ENCODE measurements at places on chromosomes 2 and 18.

DNA sequence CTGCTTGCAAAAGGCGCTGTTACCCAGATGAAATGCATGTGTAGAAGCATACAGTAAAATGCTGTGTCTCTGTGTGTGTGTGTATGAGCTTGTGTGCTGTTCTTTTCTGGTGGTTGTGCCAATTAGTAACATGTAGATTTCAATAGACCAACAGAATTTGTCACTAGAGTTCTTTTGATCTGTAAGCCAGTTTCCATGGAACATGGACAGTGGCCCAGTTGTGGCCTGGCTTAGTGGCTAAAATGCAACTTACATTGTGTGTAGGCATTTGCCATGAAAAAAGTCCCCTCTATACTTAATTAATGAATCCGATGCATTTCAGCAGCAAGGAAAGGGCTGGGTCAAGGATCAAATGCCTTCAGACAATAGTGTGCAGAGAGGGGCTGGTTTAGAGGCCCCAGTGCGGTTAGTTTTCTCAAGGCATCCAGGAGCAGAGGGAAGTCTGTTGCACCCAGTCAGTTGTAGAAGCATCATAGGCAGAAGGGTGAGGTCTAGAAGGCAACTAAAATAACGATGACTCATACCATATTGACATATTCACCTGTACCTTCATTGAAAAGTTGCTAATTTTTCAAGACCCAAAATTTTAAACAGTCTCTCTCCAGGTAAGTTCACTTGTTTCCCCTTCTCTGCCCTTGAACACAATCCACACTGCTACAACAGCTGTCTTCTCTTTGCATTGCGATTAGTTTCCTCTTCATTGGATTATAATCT is 366.9 kb upstream of the SPRED2 start:
- H3K4me1 ChIP-seq, result no peaks in the 10 kb centered on the region
- no peaks in the 10 kb centered on the region for H3K27me3 ChIP-seq
- H3K27ac ChIP-seq, result no peak overlapping the region
- H3K36me3 ChIP-seq, result no peaks in the 10 kb centered on the region

DNA sequence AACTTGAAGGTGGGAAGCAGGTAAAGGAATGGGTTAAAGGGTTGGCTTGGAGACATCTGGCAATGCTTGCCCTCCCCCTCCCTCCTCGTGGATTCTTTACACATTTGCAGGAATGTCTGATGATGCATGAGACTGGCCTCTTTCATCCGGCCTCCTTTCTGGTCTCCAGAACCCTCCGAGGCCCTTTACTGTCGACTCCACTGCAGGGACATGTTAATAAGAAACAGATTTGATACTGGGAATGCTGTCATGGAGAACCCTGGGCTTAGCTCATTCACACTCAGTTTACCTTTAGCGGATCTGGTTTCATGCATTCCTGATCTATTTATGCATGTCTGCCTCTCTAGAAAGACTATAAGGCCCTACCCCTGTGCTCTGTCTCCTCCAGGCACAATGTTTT is 238.7 kb downstream of the TGIF1 start:
- no peak for DNase-seq
- no peak overlapping the region for H3K4me3 ChIP-seq
- H3K27ac ChIP-seq, result no peak overlapping the region
- H3K4me1 ChIP-seq, result no peaks in the 10 kb centered on the region
- H3K36me3 ChIP-seq, result no peaks in the 10 kb centered on the region
- no peaks in the 10 kb centered on the region for H3K27me3 ChIP-seq

DNA sequence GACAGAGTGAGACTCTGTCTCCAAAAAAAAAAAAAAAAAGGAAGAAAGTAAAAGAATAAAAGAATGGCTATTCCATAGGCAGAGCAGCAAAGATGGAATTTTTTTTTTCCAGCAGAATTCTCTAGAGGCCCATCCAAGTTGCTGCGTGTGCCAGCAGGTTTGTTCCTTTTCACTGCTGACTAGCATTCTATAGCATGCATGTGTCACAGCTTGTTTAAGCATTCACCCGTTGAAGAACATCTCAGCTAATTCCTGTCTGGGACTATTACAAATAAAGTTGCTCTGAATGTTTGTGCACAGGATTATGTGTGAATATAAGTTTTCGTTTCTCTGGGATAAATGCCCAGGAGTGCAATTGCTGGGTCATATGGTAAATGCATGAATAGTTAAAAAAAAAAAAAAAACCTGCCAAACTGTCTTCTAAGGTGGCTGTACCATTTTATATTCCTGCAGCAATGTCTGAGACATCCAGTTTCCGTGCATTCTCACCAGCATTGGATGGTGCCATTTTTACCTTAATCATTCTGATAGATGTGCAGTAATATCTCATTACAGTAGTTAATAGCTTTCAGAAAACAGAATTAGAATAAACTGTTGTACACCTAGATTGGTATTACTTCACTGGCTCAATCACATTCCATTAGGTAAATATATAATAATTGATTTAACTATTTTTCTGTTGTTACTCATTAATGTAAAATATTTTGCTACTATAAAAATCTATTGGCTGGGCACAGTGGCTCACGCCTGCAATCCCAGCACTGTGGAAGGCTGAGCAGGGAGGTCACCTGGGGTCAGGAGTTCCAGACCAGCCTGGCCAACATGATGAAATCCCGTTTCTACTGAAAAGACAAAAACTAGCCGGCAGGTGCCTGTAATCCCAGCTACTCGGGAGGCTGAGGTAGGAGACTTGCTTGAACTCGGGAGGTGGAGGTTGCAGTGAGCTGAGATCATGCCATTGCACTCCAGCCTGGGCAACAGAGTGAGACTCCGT is 47.5 kb upstream of the ASAP2 start:
- H3K27me3 ChIP-seq, result no peaks in the 10 kb centered on the region
- no peaks in the 10 kb centered on the region for H3K4me1 ChIP-seq
- no peak overlapping the region for H3K27ac ChIP-seq
- no peak overlapping the region for H3K4me3 ChIP-seq

GRCh38 chr2:145108959-145109710 is 589.2 kb upstream of the ZEB2 start:
- H3K36me3 ChIP-seq, result no peaks in the 10 kb centered on the region
- no peaks in the 10 kb centered on the region for H3K4me1 ChIP-seq
- H3K27me3 ChIP-seq, result no peaks in the 10 kb centered on the region
- H3K4me3 ChIP-seq, result no peak overlapping the region
- no peak overlapping the region for H3K27ac ChIP-seq
- DNase-seq, result no peak

DNA sequence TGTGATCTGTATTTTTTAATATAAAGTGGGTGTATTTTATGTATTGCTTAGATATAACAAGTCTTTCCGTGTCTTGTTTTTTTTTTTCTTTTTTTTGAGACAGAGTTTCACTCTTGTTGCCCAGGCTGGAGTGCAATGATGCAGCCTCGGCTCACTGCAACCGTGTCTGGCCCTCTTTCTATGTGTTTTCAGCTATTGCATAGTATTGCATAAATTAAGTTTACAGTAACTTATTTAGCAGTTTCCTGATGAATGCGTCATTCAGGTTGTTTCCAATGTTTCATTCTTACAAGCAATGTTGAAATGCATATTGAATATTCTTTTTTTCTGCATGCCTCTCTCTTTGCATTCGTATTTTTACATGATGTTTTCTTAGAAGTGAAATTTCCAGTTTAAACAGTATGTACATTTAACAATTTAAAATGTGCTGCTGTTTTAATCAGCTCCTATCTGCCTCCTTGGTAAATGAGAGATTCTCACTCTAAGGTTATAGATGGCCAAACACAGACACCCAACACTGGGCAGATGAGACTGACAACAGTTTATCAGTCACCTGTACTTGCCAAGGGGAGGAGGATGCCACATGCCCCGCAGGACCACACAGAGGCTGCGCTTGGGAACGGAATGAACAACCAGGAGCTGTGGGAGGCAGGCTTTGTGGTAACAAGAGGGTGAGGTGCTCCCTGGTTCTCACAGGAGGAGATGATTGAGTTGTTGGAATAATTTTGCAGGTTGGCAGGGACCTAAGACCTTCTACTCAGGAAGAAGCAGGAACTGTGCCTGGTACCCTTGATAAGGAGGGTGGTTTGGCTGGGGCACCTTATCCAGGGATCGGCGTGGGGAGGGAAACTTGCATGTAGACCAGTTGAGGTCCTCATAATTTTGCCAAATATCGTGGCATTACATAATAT is 7.5 kb downstream of the SLC9A4 start:
- no peaks in the 10 kb centered on the region for H3K27me3 ChIP-seq
- H3K4me1 ChIP-seq, result no peaks in the 10 kb centered on the region
- DNase-seq, result no peak
- no peaks in the 10 kb centered on the region for H3K36me3 ChIP-seq
- H3K4me3 ChIP-seq, result no peak overlapping the region
- H3K27ac ChIP-seq, result no peak overlapping the region

DNA sequence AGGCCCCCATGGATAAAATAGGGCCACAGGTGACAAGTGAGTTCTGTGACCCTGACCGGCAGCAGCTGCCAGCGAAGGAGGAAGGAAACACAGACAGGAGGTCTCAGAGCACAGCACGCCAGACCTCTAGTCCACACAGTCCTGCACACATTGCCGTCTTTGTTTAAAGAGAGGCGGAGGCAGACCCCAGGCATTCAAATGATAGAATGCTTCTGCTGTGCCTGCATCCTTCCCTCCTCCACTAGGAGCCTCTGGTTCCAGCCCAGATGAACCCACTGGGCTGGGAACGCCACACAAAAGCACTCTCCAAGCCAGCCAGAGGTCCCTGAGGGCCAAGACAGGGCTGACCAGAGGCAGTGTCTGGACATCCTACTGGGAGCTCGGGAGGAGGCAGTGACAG is 118.7 kb downstream of the KLHL29 start:
- peaks cover 26% of the 10 kb centered on the region for H3K4me1 ChIP-seq
- H3K27ac ChIP-seq, result no peak overlapping the region
- H3K4me3 ChIP-seq, result no peak overlapping the region
- H3K27me3 ChIP-seq, result peaks cover 16% of the 10 kb centered on the region
- H3K36me3 ChIP-seq, result no peaks in the 10 kb centered on the region
- no peak for DNase-seq

DNA sequence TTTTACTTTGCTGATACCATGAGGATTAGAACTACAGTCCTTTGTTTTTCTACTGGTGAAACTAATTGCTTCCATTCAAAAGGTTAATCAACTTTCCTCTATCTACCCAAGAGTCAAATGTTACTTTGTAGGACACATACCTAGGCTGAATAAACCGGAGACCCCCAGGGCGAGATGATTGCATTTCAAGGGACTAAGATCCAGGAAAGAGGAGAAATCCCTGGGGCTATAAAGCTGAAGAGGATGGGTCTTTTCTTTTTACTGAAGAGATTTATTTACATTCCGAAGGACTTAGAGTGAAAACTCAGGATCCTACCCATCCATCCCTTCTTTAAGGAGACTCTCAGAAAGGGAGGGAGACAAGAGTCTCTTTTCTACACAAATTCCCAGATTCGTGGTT is 331.9 kb downstream of the CDH19 start:
- no peaks in the 10 kb centered on the region for H3K36me3 ChIP-seq
- H3K27me3 ChIP-seq, result no peaks in the 10 kb centered on the region
- H3K4me3 ChIP-seq, result no peak overlapping the region
- DNase-seq, result no peak
- no peaks in the 10 kb centered on the region for H3K4me1 ChIP-seq

DNA sequence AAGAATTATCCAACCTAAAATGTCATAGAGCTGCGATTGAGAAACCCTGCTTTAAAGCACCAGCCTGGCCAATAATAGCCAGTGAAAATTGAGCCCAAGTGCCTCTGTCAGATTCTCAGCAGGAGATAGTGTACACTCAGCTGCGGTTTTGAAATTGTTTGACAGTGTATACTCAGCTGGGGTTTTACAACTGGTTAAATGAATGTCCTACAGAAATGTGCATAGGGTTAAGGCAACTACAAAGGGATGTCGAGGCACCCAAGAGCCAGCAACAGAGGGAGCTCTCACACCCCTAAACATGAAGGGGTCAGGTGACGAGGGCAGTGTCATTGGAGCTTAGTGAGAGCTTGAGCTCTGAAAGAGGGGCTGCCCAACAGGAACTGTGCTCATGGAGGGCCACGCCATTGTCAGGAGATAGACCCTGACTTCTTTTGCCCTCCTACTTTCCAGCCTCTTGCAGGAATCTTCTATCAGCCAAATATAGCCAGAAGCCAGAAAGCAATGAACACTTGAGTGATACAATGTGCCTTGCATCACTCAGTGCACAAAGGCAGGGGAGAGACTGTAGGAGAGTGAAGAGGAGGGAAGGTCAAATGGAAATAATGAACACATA is 15.1 kb downstream of the ACTG2 start:
- H3K4me1 ChIP-seq, result peaks cover 6% of the 10 kb centered on the region
- no peak for DNase-seq
- H3K4me3 ChIP-seq, result no peak overlapping the region
- H3K27me3 ChIP-seq, result no peaks in the 10 kb centered on the region

GRCh38 chr2:149849591-149849990 is 262.0 kb upstream of the MMADHC start:
- no peaks in the 10 kb centered on the region for H3K4me1 ChIP-seq
- no peak for DNase-seq
- no peaks in the 10 kb centered on the region for H3K27me3 ChIP-seq
- no peak overlapping the region for H3K4me3 ChIP-seq
- H3K27ac ChIP-seq, result no peak overlapping the region

DNA sequence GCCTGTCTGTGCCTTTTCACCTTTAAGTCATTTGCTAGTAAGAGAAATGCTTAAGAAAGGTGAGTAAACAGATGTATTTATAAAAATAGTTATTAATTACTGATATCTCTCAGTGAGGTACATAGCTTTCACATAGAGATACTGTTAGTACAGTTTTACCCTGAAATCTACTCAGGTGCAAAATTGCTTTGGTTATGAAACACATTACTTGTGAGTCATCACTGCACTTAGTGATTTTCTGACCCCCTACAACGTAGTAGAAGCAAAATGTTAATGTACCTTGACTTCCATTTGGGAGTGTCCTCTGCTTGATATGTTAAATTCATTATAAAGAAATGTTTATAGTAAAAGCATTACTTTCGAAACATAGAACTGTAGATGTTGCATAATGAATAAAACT is 6.5 kb downstream of the GLS start:
- no peak overlapping the region for H3K27ac ChIP-seq
- no peaks in the 10 kb centered on the region for H3K27me3 ChIP-seq
- H3K4me1 ChIP-seq, result peaks cover 36% of the 10 kb centered on the region
- DNase-seq, result no peak

- H3K4me1 ChIP-seq, result no peaks in the 10 kb centered on the region
- H3K36me3 ChIP-seq, result no peaks in the 10 kb centered on the region
- H3K4me3 ChIP-seq, result no peak overlapping the region
- no peak overlapping the region for H3K27ac ChIP-seq
- DNase-seq, result no peak
Observed at GRCh38 chr2:38017836-38018235, 58.1 kb downstream of the CYP1B1 start.

- no peaks in the 10 kb centered on the region for H3K27me3 ChIP-seq
- H3K36me3 ChIP-seq, result no peaks in the 10 kb centered on the region
- no peak for DNase-seq
- no peak overlapping the region for H3K27ac ChIP-seq
- H3K4me1 ChIP-seq, result peaks cover 7% of the 10 kb centered on the region
- H3K4me3 ChIP-seq, result no peak overlapping the region
Observed at GRCh38 chr18:7844418-7844817, 277.3 kb downstream of the PTPRM start.

DNA sequence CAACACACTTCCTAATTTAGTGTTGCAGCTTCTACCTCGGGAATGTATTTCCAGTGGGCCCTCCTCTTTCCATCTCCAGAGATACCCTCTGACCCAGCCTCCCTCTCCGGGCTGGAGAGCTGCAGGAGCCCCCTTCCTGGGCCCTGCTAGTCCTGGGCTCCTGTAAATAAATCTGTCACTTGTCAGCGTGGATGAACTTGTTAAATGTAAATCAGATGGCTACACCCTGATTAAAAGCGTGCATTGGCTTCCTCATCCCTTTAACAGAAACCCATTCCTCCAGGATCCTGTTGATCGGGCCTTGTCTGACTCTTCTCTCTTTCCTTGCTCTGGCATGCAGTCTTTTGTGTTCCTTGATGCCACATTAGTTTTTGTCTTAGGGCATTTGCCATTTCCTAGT is 2.4 kb downstream of the ZNF236 start:
- H3K27ac ChIP-seq, result no peak overlapping the region
- DNase-seq, result no peak
- H3K4me1 ChIP-seq, result peaks cover 29% of the 10 kb centered on the region
- H3K4me3 ChIP-seq, result no peak overlapping the region
- H3K27me3 ChIP-seq, result no peaks in the 10 kb centered on the region
- H3K36me3 ChIP-seq, result no peaks in the 10 kb centered on the region
